Nucleus accumbens (tissue), 56 donors: ENCODE measurements at places on chromosomes 5 and 9.

DNA sequence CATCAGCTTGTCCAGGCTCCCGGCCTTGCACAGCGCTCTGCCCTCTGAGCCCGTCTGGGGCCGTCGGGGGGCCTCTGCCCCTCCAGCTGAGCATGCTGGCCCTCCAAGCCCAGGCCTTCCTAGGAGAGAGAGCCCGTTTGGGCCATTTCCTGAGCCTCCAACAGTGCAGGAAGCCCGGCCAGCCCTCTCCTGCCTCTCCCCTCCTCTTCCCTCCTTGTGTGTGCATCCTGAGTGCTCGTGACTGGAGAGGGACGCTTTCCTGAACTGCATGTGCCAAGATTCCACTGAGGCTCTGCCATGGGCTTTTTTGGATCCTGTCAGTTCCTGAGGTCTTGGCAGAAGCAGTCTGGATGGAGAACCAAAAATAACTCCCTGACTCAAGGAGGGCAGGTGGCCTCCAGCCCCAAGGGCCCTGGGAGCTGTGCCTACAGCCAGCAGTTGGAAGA lies 15.6 kb downstream of the OLFM1 start:
- no peak for DNase-seq

DNA sequence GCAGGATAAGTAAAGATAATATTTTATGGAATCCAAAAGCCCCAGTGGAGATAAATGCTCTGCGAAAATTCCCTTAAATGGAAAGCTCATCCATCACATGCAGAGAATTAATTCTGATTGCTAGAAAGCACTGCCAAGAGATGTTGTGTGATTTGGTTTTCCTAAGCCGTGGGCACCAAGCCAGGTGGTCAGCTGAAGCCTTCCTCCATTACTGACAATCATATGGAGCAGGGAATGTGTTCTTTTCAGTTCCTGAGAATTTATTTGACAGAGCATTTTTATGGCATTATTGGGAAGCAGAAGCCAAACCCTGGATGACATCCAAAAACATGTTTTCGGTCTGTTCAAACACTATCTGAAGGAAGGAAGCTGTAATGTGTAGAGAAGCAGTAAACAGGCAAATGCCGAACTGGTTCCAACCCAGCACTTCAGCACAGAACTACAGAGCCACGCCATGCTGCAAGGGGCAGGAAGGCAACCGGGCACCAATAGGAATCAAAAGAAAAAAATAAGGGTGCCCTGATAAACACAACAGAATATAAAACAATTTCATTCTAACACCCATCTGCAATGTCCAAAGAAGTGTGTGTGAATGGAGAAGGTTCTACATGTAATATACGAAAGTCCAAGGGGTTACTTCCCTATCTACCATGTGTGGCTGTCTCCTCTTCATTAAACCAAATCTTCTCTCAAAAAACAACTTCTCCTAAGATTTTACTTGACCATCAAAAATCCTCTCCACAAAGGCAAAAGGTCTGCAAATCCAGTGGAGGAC lies 12.3 kb downstream of the ARSB start:
- no peak for DNase-seq

DNA sequence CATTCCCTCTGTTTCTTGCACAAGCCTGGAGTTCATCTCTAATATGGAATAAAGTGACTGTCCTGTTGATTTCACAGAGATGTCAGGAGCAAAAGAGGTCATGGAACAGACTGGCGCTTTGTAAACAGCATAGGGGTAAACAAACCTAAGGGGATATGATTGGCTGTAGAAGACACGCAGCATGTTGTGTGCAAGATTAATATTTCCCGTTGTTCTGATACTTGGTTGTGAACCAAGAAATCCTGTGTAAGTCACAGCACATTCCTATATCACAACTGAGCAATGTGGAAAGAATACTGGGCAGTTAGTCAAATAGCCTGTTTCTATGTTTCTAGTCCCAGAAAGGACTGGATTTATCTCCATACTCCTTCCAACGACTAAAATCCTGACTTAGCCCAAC lies 3.2 kb downstream of the ADAMTS12 start:
- no peak for DNase-seq

GRCh38 chr5:55903121-55903701 lies 52.1 kb downstream of the IL31RA start:
- no peak for DNase-seq

DNA sequence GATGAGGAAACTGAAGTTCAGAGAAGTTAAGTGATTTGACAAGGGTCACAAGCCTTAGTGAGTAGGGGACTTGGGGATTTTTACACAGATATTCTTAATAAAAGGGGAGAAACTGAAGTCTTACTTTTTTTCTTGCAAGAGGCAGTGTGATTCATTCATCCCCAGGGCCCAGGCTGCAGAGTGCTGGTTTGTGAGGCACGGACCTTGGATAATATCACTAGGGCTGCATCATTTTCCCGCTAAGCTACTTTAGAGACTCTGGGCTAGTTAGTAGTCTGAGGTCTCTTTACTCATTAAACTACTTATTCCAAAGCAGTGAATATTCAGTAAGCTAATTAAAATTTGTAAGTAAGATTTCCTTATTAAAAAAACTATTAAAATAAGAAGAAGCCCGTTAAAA lies 195.0 kb downstream of the PBX3 start:
- no peak for DNase-seq

DNA sequence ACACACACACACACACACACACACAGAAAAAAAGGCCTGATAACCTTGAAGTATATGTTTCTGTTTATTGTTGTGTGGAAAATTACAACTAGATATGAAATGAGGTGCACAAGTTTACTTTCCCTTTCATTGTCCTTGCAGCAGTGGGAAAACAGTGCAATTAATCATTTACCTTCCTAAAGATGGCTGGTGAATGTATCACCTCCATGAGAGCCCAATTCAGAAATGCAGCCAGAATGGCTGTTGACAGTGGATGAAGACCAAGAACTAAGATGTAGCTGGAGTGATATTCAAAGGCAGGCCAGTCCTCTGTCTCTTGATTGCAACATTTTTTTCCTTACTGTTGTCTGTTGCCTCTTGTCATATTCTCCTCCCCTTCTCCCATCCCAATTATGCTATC lies 49.6 kb upstream of the EIF4EBP3 start:
- no peak for DNase-seq

- DNase-seq = no peak
These were observed 298.4 kb downstream of the PSAT1 start for GRCh38 chr9:78595200-78595945.

DNA sequence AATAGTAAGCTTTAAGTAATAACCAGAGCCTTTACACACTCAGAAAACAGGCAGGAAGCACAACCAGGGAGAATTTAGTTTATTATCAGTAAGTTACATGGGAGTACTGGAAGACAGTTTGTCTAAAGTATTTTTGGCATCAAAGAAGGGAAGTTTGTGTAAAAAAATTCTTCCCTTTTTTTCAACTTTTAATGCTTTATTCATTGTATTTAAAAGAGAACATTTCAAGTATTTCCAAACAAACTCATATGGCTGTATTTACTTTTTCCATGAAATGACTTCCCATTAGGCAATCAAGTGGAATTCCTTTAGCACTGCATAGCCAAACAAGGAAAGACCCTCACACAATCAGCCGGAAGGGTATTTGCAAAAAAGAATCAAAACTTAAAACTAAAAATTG lies 26.7 kb downstream of the RNF145 start:
- no peak for DNase-seq

GRCh38 chr5:81315336-81315735 lies 13.9 kb downstream of the ZCCHC9 start:
- no peak for DNase-seq

GRCh38 chr9:110994771-110995241 lies 43.5 kb downstream of the LPAR1 start:
- no peak for DNase-seq

DNA sequence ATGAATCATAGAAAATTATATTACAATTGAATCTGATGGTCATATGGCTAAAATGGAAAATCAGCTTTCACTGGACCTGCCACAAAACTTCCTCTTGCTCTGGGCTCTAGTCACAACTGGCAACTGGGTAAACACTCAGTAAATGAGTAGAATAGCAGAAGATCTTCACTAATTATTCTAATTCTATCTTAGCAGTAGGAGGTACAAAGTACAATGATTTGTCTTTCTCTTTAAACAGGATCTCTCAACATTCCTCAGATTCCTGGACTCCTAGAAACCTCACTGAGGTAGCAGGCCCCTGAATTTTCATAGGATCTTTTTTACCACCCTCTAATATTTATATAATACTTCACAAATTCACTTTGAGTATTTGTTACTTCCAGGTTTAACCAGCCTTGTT lies 239.9 kb upstream of the SMARCA2 start:
- DNase-seq = no peak

- DNase-seq = no peak
These were observed 77.3 kb upstream of the ZNF366 start for GRCh38 chr5:72584466-72584865.

GRCh38 chr9:121885345-121885901 lies 207.7 kb downstream of the TTLL11 start:
- DNase-seq = no peak

GRCh38 chr5:76490960-76491359 lies 87.9 kb downstream of the IQGAP2 start:
- no peak for DNase-seq

DNA sequence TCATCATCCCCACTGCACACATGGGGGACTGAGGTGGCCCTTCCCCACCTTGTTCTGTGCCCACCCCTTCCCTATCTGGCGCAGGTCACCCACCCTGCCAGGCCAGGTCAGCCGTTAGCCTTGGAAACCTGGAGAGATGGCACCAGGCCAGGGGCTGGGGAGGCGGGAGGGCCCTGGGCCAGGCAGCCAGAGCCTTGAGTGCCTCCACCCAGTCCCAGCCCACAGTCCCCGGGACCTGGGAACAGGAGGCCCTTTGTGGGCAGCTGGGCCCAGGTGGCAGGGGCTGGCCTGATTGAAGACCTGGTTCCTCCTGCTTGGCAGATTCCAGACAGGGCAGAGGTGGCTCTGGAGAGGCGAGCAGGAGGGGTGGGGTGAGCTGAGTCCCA lies 70.6 kb downstream of the LRSAM1 start:
- DNase-seq = no peak

- DNase-seq = no peak
These were observed 70.7 kb upstream of the TAF1L start for GRCh38 chr9:32706004-32706724.

DNA sequence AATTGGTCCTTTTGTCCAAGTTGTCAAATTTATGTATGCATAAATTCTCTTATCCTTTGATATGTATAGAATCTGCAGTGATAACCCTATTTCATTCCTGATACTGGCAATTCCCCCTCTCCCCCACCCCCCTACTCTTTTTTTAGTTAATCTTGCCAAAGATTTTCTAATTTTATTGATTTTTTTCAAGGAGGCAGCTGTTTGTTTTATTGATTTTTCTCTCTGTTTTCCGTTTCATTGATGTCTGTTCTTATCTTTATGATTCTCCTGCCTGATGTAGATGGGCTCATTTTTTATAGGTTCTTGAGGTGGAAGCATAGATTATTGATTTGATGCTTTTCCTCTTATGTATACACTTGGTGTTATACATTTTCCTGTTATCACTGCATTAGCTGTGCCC lies 34.4 kb downstream of the SMC5 start:
- no peak for DNase-seq

- DNase-seq = no peak
These were observed 165.5 kb downstream of the DAB2IP start for GRCh38 chr9:121816845-121817450.

- DNase-seq = no peak
These were observed 161.6 kb downstream of the NR3C1 start for GRCh38 chr5:143241892-143242291.

- no peak for DNase-seq
These were observed 47.6 kb downstream of the MRPS27 start for GRCh38 chr5:72272398-72272797.

DNA sequence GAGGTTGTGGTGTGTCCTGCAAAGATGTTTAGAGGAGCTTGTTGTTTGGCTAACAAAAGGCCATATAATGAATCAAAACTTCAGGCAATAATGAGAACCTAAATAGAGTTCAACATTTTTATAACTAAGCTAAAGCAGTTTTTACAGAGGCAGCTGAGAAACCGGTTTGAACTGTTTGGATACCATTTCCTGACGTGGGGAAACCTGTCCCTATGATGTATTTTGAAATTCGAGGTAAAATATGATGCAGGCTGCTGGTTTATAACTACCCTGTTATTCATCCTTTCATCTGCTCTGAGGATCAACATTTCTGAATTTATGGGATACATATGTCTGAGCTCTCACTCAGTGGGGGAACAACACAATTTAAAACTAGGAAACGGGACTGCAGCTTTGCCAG lies 289.5 kb upstream of the IRX2 start:
- DNase-seq = no peak

DNA sequence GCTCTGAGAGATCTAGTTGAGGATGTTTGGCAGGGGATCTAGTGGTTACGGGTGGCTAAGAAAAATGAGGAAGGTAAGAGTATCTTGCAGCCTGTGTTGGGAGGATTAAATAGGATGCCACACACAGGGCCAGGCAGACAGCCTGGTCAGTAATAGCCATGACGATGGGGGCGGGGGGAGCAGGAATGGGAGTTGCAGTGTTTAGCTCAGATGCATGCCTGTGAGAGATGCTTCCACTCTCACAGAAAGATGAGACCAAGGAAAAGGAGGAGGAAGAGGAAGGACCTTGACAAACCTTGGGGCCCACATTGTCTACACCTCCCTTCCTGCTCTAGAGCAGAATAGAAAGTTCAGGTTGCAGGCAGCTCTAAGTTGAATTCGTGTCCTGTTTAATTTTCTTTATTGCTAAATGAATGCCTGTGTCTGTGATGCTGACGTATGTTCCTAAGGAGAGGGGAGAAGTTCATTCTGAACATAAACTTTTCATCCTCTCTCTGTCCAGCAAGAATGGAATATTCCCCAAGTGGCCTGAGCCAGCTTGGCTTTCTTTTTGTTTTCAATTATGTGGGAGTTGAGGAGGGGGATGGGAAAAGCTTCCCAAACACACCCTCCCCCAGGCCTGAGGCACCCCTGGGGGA lies 28.7 kb downstream of the TGFBI start:
- no peak for DNase-seq

DNA sequence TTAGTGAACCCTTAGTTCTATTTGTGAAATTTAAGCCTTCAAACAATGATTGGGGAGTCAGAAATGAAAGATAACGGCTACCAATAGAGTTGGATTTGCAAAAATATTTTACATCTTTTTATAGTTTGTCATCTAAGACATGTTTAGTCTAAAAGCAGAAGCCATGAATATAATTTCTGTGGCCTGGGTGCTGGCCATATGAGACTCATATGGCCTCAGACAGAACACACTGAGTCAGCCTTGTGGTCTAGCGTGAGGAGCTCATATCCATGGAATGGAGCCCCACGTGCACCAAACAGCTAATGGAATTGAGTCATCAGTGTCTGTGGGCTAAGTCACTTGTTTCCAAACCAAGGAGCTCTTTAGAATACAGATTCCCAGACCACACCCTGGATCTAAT lies 240.7 kb upstream of the NREP start:
- DNase-seq = no peak
